Esophagus squamous epithelium (tissue), 5 donors: ENCODE measurements at places on chromosomes 7 and 10.

DNA sequence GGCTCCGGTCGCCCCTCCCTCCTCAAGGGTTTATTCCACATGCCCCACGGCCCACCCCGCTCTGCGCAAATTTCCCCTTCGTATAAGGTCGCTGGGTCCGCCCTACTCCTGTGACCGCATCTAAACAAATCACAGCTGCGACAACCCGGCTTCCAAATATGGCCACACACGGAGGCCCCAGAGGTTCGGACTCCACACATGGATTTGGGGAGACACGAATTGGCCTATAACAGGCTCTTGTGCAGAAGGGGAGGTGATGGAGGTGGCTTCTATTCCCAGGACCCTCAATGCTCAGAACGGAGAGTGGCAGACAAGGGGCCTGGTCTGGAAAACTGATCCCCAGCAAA, 90.1 kb downstream of the FOXL3 start:
- no peak for DNase-seq

- no peak for DNase-seq
Observed at GRCh38 chr7:55246171-55246570, 119.0 kb upstream of the LANCL2 start.

GRCh38 chr7:128906766-128907559, 3.5 kb downstream of the KCP start:
- DNase-seq, result no peak

DNA sequence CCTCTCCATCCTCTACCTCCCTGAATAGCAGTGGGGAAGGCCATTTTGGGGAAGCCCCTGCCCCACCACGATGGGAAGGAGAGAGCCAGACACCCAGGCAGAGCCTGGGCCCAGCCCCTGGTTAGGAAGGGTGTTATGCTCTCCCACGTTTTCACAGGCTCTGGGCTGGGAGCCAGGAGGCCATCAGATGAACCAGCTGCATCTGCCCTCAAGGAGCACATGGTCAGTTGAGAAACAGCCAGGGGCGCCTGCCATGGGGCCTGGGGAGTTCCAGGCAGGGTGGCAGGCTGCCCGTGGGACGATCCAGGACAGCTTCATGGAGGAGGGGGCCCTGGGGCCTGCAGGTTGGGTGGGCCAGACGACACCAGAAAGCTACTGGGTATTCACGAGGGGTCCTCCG, 47.5 kb downstream of the CAMK2B start:
- no peak for DNase-seq

GRCh38 chr10:484441-484924, 205.0 kb downstream of the DIP2C start:
- no peak for DNase-seq

GRCh38 chr10:17779784-17780183, 27.8 kb downstream of the TMEM236 start:
- no peak for DNase-seq

DNA sequence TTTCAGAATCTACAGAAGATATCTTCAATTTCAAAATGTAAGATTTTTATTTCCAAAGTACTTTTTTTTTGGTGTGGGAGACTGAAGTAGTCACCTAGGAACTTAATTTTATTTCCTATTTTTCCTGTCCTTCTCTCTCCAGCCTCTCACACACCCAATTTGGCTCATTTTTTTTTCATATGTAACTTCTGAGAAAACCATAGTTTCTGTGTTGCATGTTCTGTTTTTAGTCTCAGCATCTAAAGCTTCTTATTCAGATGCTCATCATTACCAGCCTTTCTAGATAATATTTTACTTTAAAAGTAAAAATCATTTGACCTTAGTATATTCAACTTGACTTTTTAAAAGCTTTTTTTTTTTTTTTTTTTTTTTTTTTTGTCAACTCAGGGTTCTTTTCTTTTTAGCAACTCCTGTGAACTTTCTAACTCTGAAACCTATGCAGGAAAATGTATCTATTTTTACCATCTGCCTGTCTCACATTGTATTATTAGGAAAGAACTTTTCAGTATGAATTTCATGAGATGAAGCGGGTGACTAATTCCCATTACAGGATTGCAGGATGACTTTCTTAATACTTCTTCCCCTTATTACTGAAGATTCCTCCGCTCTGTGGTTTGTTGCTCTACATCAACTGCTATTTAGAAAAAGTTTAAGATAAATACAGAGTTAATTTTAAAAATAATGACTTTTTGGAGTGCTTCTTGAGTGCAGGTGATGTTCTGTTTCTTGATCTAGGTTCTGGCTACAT, 73.6 kb upstream of the LSM8 start:
- DNase-seq, result no peak

DNA sequence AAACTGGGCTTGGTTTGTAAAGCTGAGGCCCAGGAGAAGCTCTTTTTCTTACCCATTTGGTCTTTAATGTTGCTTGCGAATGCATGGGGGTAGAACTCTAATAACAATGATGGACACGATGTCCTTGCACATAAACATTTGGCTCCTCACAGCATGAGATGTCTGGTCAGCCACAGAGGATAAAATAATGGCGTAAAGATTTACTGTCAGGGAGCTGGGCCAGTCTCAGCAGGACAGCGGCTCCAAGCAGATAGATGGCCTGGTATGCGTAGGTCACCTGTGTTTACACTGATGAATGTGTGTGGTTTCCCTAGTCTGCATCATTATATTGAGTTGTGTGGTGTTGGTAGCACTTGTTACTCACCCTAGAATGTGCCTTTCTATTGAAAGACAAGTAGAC, 537.4 kb downstream of the CNTNAP2 start:
- DNase-seq, result no peak

- DNase-seq, result no peak
Observed at GRCh38 chr7:82441669-82442478, 1.7 kb downstream of the CACNA2D1 start.

DNA sequence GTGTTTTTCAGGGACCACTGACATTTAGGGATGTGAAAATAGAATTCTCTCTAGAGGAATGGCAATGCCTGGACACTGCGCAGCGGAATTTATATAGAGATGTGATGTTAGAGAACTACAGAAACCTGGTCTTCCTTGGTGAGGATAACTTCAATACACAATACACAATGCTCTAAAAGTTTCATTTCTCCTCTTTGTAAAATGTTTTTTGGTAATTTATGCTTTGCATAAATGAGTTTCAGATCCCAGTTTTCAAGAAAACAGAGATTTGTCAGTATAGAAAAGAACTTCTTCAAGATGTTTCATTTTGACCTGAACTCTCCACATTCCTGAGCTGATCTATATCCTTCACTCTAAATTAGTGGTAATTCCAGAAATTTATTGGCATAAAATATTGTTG, 14.2 kb downstream of the ZNF92 start:
- DNase-seq, result no peak

DNA sequence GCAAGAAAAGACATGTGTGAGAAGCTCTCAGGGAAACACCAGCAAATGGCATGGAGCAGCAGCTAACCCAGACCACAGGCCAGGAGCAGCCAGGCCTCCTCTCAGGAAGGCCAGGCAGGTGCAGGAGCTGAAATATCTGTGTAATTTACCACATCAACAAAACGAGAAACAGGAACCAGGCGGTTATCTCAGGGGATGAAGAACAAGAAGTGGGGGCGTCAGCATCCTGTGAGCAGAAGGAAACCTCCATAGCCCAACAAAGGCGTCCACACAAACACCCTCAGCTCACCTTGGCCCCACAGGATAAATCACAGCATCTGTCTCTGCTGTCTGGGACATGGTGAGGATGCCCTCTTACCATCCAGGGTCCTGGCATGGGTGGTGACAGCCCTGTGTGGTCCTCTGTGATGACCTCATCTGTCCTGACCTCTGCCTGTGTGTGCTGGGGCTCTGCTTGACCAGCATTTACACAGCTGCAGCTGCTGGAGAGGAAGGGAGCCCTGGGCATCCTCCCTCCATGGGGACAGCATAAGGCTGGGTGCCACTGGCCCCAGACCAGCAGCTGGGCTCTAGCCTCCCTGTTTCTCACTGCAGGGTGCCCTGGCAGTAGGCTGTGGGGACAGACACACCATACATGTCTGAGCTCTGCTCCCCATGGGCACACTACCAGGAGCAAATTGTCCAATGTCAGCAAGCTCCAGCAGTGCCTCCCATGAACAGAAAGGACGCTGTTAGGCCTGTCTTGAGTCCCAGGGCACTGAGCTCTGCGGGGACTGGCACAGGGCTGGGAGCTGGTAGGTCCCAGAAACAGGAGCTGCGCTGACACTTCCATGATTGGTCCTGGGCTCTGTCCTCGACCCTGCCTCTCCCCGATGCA, 34.6 kb downstream of the ANXA8 start:
- no peak for DNase-seq

DNA sequence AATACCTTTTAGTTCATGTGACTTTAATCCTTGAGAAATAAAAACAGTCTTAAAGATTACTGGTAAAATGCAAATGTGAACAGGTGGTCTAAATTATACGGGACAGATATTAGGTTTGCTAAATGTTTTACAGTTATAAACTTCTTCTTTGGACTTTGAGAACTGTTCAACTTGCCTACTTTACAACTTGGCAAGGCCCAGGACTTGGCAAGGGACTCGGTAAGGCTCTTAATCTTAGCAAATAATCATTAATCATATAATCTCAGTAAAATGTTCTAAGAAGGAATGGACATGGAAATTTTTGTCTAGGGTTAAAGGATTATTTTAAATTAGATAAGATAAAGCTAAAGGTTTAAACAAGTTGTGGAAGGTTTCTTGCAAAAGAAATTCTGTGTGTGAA, 4.8 kb upstream of the UBE2D4 start:
- DNase-seq, result no peak

- DNase-seq, result no peak
Observed at GRCh38 chr7:44063547-44063893, 1.8 kb downstream of the PGAM2 start.

GRCh38 chr10:52779541-52780390, 7.2 kb upstream of the MBL2 start:
- no peak for DNase-seq

GRCh38 chr7:37342176-37342687, 106.4 kb downstream of the ELMO1 start:
- DNase-seq, result no peak

GRCh38 chr7:123754271-123754871, 5.6 kb upstream of the WASL start:
- DNase-seq, result no peak

DNA sequence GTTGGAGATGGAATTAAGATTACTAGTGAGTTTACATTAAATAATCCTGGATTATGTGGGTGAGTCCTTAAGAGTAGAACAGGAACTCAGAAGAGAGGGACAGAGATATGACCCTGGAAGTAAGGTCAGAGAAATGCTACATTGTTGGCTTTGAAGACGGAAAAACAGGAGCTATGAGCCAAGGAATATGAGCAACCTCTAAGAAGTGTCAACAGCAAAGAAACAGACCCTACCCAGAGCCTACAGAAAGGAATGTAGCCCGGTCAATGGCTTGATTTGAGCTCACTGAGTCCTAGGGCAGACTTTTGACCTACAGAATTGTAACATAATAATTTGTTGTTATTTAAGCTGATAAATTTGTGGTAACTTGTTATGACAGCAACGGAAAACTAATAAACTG, 304.9 kb downstream of the IPMK start:
- DNase-seq, result no peak

GRCh38 chr7:129950191-129950932, 2.4 kb downstream of the UBE2H start:
- DNase-seq, result no peak

GRCh38 chr7:119935418-119936025, 337.5 kb upstream of the KCND2 start:
- no peak for DNase-seq

- no peak for DNase-seq
Observed at GRCh38 chr7:1939434-1940401, 269.6 kb downstream of the ELFN1 start.

DNA sequence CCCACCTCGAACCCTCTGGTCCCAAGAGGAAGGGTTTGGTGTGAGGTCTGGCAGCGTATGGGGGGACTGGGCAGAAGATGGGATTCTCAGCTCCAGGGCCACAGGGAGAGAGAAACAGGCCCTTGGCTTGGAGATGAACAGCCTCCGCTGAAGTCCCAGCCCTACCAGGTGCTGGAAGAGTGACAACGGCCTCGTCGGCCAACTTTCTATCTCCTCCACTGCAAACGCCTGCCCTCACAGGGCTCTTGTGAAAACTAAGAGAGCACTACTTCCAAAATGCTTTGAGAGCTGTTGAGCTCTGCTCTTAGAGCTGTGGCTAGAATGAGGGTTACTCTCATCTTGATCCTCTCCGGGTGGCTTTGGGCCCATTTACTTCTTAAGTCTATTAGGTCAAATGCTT, 63.5 kb downstream of the AFAP1L2 start:
- no peak for DNase-seq

GRCh38 chr10:107577221-107577620, 412.7 kb upstream of the SORCS1 start:
- DNase-seq, result no peak

DNA sequence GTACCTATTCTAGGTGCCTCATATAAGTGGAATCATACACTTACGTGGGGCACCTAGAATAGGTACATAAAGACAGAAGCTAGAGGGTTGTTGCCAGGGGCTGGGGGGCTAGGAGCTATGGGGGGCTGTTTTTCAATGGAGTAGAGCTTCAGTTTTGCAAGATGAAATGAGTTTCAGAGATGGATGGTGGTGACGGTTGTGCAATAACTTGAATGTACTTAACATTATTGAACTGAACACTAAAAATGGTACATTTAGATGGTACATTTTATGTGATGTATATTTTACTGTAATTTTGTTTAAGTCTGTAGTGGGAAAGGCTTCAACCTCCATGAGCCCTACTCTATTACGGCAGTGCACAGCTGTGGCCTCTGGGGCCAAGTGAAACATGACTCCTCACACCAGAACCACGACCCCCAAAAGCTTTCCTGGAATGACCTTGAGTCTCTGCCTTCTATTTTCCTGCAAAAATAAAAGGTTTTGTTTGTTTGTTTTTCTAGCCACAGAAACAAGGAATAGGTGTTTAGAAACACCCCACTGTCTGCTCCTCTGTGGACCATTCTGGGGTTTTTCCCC, 147.3 kb upstream of the PLXNA4 start:
- no peak for DNase-seq

GRCh38 chr10:103910442-103911012, 7.5 kb downstream of the STN1 start:
- DNase-seq, result no peak

GRCh38 chr10:46234026-46234425, 52.8 kb upstream of the ANTXRL start:
- no peak for DNase-seq
